ENCODE measurements at places on chromosomes 5 and 9. TPM values are rescaled to one million over a fixed set of nuclear protein-coding genes. Genes with fewer than 3 reads are reported as not detected.

The CD72 gene
- total RNA-seq = 11.9 TPM

The FRRS1L gene
- total RNA-seq = not detected

The FYB1 gene
- 198 TPM for total RNA-seq

- no peak for DNase-seq
- H3K4me1 ChIP-seq = no peaks in the 10 kb centered on the region
- H3K27ac ChIP-seq = no peak overlapping the region
- no peaks in the 10 kb centered on the region for H3K36me3 ChIP-seq
Measured at GRCh38 chr5:33210978-33211377, 229.8 kb upstream of the TARS1 start.

GRCh38 chr5:14732991-14733390 is 68.5 kb downstream of the OTULIN start:
- no peaks in the 10 kb centered on the region for H3K36me3 ChIP-seq
- no peak overlapping the region for H3K27ac ChIP-seq
- no peaks in the 10 kb centered on the region for H3K27me3 ChIP-seq
- no peaks in the 10 kb centered on the region for H3K4me1 ChIP-seq

GRCh38 chr5:150238646-150239045 is 48.8 kb downstream of the SLC6A7 start:
- no peak overlapping the region for H3K4me3 ChIP-seq
- no peaks in the 10 kb centered on the region for H3K4me1 ChIP-seq
- peaks cover 4% of the 10 kb centered on the region for H3K27me3 ChIP-seq
- no peak for DNase-seq

All from activated CD8-positive, alpha-beta memory T cell treated with anti-CD3 and anti-CD28 coated beads, Interleukin-2, amount 10 ng/mL, durations not matched to agents 7 days and 5 days (primary cell).